ENCODE measurements at places on chromosomes 3 and 15.

GRCh38 chr3:42853056-42853455 lies 22.6 kb downstream of the CYP8B1 start:
- DNase-seq, result no peak

- DNase-seq, result no peak
These were observed 104.5 kb downstream of the RPLP1 start for GRCh38 chr15:69557020-69557706.

DNA sequence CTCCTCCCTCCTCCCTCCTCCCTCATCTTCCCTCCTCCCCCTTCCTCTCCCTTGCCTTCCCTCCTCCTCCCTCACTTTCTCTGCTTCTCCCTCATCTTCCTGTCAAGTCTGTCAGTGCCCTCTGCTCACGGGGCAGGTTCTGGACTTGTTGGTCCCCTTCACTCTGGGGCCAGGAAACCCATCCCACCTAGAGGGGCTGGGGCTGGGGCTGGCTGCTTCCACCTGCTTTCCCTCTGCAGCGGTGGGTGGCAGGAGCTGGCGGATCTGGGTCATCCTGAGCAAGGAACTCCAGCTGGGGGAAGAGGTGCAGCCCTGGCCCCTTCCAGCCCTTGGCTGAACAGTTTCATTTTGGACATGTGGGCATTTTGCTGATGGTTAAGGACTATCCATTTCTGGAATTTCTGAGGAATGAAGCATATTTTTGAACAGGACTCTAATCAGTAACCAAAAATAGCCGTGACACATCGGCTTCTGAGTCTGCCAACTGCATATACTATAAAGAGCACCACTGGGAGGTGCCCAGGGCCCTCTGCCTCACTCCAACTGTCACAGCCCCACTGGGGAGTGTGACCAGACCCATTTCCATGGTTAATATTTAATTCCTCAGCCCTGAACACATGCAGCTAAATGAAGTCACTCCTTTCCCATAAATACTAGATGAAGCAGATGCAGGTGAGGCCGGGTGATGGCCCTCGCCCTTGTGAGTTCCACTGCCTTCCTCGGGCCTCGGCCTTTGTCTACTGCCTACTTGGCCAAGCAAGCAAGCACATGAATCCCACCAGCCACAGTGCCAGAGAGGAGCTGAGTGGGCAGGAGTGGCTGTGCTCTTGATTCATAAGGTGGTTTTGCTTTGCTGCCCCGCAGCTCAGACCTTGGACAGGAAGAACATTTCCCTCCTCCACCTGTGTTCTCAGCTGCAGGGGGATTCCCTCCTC lies 39.8 kb downstream of the CHDH start:
- DNase-seq, result no peak

GRCh38 chr15:71259866-71260265 lies 144.6 kb downstream of the THSD4 start:
- DNase-seq, result no peak

Data from stimulated activated CD8-positive, alpha-beta memory T cell treated with anti-CD3 and anti-CD28 coated beads, Interleukin-4, amount 100 ng/mL, for 24 hours (primary cell).